ENCODE measurements at places on chromosomes 5 and 9. TPM values are rescaled to one million over a fixed set of nuclear protein-coding genes. Genes with fewer than 3 reads are reported as not detected.

- no peak for DNase-seq
Measured at GRCh38 chr5:40452874-40453624, 226.7 kb upstream of the PTGER4 start.

CDC20B gene
- not detected for total RNA-seq

FOXD4 gene
- 0.11 TPM for total RNA-seq

ABO gene
- total RNA-seq: 1.6 TPM

GRCh38 chr9:123423311-123423640 lies 67.3 kb downstream of the CRB2 start:
- no peak for DNase-seq

- DNase-seq: no peak
Measured at GRCh38 chr5:132656774-132657355, 1.1 kb upstream of the IL13 start.

GRCh38 chr5:138391859-138392386 lies 39.4 kb downstream of the KDM3B start:
- peak; percentile 57 for DNase-seq

DNA sequence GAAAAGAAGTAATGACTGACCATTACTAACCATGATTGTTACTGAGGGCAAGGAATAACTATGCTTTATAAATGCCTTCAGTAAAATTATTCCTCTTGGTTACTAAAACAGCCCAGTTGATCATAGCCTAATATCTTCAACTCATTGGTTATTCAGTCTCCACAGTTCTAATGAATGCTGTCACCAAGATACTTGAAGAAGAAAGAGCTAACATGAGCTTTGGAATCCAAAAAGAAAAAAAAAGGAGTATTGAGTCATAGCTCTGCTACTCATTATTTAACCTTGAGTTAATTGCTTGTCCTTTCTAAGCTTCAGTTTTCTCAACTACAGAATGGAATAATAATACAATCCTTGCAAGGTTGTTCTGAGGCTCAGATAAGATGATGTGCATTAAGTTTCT lies 187.7 kb downstream of the BRINP1 start:
- DNase-seq: no peak

DNA sequence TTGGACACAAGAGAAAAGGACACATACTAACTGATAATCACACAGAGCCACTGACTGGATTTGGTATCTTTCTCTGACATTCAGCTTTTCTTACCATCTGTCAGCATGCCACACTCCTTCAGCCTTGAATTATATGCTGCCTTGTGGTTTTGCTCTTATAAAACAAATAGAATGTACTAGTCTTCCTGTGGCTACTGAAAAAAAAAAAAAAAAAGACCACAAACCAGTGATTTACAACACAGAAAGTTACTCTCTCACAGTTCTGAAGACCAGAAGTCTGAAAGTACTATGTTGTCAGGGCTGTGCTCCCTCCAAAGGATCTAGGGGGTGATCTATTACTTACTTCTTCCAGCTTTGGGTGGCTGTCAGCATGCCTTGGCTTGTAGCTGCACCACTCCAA lies 82.3 kb downstream of the THBS4 start:
- no peak for DNase-seq

GRCh38 chr9:86601697-86602096 lies 247.5 kb upstream of the TUT7 start:
- no peak for DNase-seq

DNA sequence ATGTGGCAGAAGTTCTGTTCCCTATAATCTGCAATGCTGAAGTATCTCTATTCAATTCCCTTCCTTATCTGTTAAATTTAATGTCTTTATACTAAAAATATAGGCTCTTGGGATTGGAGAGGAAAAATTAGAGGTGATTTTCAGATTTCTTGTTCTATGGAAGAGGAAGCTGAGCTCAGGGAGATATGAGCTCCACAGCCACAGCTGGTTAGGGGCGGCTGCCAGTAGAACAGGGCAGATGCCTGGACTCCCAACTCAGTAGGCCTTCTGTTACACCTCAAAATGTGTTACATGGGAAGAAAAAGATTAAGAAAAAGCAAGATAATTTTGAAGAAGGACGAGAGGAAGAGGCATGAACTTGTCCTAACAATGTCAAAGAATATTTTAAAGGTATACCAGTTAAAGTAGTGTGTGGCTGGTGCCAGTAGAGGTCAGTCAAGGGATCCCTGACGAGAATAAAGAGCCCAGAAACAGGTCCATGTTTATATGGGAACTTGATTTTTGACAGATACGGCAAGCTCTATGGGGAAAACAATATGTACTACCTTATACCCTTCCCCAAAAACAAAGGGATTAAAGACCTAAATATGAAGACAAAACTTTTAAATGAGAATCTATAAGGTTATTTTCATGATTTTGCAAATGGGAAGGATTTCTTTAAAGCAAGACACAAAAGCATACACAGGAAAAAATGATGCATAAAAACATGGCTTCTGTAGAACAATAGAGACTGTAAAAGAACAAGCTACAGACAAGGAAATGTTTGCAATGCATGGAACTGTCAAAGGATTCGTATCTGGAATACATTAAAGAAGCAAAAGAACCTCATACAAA lies 28.7 kb downstream of the DNAJC21 start:
- no peak for DNase-seq

PCDHB6 gene
- total RNA-seq: 0.38 TPM

C9orf152 gene
- total RNA-seq: not detected

- DNase-seq: no peak
Measured at GRCh38 chr5:160129841-160130240, 10.6 kb upstream of the PWWP2A start.

DNA sequence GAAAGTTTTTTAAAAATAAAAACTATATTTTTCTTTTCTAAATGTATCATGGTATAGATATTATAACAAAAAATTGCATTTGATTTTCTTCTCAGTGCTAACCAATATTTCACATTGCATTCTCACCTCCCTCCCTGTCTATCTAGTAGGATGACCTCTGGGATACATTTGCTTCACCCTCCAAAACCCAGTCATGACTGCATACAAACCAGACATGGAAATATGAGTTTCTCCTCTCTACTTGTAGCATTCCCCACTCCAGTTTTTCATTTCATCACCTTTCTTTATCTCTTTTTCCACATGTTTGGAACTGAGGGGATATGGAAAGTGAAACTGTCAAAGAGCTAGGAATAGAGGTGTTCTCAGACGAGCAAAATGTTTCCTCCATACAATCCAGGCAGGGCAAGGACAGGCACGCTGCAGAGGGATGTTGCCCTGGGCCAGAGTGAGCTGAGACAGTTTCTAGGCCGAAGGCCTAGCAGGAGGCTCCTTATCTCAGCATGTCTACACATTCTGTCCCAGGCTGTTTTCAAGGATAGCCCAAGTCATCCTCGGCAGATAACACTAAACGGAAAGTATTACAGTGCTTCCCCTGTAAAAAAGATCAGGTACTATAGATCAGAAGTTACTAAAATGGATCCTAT lies 46.7 kb downstream of the MEF2C start:
- peak; percentile 39 for DNase-seq

KYAT1 gene
- 9.6 TPM for total RNA-seq

INSYN2B gene
- not detected for total RNA-seq

LCN15 gene
- 1.3 TPM for total RNA-seq

ITGA2 gene
- total RNA-seq: 0.46 TPM

F2RL2 gene
- 0.51 TPM for total RNA-seq

DNA sequence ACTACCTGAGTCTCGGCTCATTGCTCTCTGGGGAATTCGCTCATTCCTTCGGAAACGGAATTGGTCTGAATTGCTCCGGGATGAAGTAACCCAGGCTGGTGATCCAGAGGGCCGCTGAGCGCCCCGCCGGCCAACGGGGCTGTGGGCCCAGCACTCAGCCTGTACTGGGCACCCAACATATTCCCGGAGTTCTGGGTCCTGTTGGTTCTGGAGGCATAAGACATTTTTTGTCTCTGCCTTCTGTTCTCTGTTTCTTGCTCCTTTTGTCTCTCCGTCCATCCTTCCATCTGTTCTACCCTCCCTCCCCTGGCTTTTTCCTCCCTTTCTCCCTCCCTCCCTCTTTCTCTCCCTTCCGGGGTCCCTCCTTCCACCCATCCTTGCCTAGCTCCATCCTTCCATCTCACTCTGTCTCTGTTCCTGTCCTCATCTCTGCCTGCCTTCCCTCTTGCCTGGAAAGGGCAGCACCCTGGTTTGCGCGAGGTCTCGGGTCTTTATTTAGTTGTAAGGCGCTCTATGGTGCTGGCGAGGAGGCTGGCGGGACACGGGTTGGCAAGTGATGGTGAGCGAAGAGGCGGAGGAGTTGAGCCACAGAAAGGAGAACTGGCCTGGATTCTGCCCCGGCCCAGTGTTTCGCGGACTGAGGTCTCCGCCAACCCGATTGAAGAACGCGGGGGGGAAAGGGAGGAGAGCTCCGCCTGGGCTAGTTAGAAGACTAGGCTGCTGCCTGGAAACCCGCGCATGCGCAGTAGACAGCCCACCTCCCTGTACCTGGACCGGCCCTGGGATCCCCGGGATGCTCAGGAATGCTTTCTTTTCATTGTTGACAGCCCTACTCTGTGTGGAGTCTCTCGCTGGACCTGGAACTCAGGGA lies 1468.0 kb downstream of the FOXD4L5 start:
- DNase-seq: peak; percentile 86

DNA sequence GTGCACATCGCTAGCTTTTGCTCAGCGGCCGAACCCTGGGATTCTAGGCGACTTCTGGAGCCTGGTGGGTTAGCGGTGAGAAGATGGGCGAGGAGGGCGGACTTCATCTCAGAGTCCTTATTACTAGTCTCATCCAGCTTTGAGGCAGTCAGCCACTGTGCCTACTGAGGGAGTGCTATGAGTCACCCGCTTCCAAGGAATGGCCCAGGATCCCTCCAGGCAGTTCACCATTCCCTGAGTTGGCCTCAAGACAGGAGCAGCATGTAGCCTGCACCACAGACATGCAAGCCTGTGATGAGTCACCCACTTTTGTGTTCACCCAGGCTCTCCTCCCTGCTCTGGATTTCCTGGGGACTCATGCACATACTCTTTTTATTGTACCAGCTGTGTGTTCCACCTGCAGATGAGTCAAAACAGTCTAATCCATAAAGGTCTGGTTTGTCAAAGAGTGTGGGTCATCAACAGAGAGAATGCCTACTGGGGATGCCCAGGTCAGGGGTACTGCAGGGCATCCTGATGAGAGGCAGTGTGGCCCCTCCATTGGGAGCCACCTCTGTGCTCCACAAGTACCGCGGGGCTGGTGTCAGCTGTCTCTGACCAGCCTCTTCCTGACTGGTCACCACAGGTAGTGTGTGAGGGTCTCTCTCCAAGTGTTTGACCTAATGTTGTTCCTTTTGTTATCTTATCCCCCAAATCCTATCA lies 20.2 kb downstream of the SLC22A5 start:
- DNase-seq: no peak

DNA sequence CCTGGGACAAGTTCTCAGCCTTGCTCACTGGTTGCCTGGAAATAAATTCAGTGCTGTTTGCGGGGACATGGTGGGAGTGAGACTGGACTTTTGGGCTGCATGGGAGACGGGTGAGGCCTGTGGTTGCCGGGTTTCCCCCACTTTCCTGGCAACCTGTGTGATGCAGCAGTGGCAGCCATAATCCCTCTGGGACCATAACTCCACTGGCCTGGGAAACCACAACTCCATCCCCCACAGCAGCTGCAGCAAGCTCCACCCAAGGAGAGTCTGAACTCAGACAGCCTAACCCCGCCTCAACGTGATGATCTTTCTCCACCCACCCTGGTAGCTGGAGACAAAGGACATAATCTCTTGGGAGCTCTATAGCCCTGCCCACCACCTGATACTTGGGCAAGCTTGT lies 349.9 kb downstream of the PIK3R1 start:
- DNase-seq: no peak

DNA sequence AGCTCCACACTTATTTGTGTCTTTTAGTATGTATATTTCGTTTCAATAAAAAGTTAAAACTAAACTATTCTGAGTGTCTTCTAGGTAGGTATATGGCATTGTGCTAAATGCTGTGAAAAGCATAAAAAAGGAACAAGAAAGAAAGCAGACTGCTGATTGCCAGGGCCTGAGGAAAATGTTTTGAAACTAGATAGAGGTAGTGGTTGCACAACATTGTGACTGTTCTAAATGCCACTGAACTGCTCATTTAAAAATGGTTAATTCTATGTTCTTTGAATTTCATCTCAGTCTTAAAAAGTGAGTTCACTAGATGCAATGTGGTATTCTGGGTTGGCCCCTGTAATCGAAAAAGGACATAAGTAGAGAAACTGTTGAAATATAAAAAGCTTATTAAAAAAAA lies 2.6 kb upstream of the ALAD start:
- DNase-seq: no peak

DNA sequence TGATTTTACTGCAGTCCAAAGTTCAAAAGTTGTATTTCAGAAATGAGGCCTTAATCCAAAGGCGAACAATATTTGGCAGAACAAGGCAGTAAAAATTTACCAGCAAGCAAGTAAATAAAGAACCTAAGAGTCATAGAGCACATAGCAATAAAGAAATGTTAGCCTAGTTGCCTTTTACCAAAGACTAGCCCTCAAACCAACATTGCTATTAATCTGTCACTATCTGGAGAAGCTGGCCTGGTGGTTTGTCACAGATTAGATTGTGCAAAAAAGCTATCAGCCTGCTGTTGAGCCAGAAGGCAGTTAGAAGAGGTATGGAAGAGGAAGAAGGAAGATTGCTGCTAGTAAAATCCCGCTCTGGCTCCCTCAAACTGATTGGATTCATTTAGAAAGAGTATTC lies 304.7 kb upstream of the KLF4 start:
- DNase-seq: no peak

- DNase-seq: peak; percentile 68
Measured at GRCh38 chr9:5886114-5886939, 4.4 kb upstream of the MLANA start.

IRX2 gene
- total RNA-seq: 3.8 TPM

DNA sequence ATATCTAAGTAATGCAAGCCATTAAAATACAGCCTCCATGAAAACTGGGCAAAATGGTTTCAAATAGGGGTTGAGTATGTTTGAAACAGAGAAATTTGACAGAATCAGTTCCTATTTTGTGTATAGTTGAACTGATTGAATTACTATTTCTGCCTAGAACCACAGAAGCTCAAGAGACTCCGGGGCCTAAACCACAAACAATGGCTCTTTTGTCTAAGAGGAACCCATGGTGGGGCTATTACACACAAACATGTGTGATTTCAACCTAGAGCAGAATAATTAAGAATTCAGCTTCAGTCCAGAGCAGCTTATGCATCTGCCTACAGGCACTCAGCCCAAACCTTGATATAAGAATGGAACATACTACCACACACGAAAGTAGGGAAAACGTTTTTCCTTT lies 171.2 kb upstream of the MPDZ start:
- DNase-seq: no peak

DNA sequence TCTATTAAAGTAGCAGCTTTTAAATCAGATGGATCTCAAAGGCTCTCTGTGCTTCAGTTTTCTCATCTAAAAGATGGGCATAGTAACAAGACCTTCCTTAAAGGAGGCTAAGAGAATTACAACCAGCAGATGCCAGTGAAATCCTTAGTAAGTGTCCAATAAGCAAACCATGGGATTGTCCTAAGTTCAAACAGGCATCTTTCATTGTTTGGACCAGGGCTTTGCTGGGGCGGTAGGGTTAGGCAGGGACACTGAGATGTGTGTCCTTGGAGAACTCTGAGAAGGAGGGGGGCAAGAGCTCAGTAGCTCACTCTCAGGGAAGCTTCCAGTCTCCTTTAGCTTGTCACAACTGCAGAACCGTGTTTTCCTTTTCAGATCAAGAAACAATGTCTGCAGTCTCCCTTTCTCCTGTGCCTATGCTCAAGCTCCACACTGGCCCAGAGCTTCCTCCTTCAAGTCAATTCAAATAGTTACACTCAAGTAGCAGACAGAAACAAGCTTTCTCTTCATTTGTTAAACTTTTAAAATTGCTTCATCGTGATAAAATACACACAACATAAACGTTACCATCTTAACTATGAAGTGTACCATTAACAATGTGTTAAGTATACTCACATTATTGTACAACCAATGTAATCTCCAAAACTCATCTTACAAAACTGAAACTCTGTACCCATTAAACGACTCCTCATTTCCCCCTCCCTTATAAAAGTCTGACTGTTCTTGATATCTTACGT lies 216.2 kb downstream of the PIK3R1 start:
- DNase-seq: no peak

Data from heart right ventricle (tissue), 16 donors.